ENCODE measurements at places on chromosomes 1 and 21.

DNA sequence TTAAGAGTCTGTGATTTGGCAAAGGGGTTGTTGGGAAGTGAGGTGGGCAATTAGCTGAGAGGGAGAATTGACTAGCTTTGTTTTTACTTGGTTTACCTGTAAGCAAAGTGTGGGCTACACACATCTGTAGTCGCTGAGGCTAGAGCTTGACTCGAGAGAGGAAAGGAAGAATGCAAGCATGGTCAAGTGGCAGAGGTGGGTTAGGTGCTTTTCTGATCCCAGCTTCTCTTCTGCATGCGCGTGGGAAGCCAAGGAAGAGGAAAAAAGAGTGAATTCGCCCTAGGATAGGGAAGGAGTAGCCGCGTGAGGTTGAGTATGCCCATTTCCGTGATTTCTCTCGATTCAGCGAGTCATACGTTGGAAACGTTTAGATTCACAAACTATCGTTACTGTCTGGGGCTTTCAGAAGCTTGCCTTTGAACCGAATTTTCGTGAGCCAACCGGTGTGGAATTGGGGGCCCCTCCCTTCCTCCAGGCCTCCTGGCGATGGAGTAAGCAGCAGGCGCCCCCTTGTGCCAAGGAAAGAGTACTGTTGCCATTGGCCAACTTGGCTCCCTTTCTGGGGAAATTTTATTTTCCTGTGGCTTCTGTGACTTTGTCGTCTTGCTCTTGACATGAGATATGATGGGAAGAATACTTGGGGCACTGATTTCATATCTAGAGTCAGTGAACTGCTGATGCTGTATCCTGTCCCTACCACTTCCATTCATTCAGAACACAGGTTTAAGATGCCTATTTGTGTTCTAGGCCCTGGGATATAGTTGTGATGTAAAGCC is 1.3 kb downstream of the PIGV start:
- DNase-seq, result peak; percentile 75
- H3K4me1 ChIP-seq, result peaks cover 14% of the 10 kb centered on the region
- H3K36me3 ChIP-seq, result peaks cover 3% of the 10 kb centered on the region
- no peak overlapping the region for H3K4me3 ChIP-seq
- no peaks in the 10 kb centered on the region for H3K27me3 ChIP-seq
- H3K27ac ChIP-seq, result peak overlapping the region; percentile 17

- peaks cover 10% of the 10 kb centered on the region for H3K36me3 ChIP-seq
- no peak for DNase-seq
- H3K4me3 ChIP-seq, result no peak overlapping the region
- no peaks in the 10 kb centered on the region for H3K27me3 ChIP-seq
Measured at GRCh38 chr1:23524163-23524562, 6.9 kb downstream of the E2F2 start.

DNA sequence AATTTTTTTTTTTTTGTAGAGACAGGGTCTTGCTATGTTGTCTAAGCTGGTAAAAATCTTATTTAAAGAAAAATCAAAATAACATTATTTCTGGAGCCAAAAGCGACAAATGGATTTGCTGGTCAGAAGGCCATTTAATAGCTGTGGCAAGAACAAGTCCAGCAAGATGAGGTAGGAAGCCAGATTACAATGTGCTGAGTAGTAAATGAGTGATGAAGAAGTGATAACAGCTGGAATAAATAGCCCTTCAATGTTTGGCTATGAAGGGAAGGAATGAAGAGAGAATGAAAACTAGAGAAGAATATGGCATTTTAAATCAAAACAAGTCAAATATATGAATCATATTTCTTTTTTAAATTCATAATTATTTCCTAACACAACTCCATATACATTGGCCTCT is 34.5 kb downstream of the SYDE2 start:
- no peak overlapping the region for H3K4me3 ChIP-seq
- no peaks in the 10 kb centered on the region for H3K4me1 ChIP-seq
- H3K27ac ChIP-seq, result no peak overlapping the region

DNA sequence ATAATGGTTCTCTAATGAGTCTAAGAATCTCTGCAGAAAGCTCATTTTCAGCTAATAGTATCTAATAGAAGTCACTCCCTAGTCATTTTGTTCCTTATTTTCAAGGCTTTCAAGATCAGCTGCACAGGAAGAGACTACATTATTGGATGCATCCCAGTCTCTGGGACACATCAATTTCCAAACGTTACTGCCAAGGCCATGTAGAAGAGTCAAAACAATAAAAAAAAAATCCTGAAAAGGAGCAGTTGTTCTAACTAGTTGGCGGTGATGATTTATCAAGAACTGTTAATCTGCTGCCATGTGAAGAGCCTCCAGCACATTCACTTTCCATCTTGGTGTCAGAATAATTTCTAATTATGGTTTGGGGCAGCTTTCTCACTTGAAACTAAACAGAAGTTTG is 5.7 kb downstream of the DDAH1 start:
- peaks cover 7% of the 10 kb centered on the region for H3K27me3 ChIP-seq
- H3K4me3 ChIP-seq, result no peak overlapping the region
- no peak overlapping the region for H3K27ac ChIP-seq
- no peaks in the 10 kb centered on the region for H3K4me1 ChIP-seq
- H3K36me3 ChIP-seq, result no peaks in the 10 kb centered on the region
- no peak for DNase-seq

- no peak overlapping the region for H3K27ac ChIP-seq
- no peak overlapping the region for H3K4me3 ChIP-seq
- H3K4me1 ChIP-seq, result no peaks in the 10 kb centered on the region
- peaks cover 51% of the 10 kb centered on the region for H3K27me3 ChIP-seq
- no peak for DNase-seq
Measured at GRCh38 chr1:201406831-201407406, 7.8 kb upstream of the LAD1 start.

- no peak overlapping the region for H3K27ac ChIP-seq
- no peaks in the 10 kb centered on the region for H3K27me3 ChIP-seq
- H3K4me1 ChIP-seq, result peaks cover 8% of the 10 kb centered on the region
- H3K36me3 ChIP-seq, result no peaks in the 10 kb centered on the region
- no peak overlapping the region for H3K4me3 ChIP-seq
Measured at GRCh38 chr21:25518491-25518911, 88.8 kb downstream of the MRPL39 start.

GRCh38 chr1:66606362-66607065 is 72.6 kb downstream of the SGIP1 start:
- H3K27ac ChIP-seq, result no peak overlapping the region
- no peaks in the 10 kb centered on the region for H3K27me3 ChIP-seq
- H3K4me1 ChIP-seq, result no peaks in the 10 kb centered on the region
- DNase-seq, result no peak

Measured in neuronal stem cell (in vitro differentiated cells).